Globus pallidus (tissue), 1 donor: ENCODE measurements at places on chromosomes 5 and 9.

DNA sequence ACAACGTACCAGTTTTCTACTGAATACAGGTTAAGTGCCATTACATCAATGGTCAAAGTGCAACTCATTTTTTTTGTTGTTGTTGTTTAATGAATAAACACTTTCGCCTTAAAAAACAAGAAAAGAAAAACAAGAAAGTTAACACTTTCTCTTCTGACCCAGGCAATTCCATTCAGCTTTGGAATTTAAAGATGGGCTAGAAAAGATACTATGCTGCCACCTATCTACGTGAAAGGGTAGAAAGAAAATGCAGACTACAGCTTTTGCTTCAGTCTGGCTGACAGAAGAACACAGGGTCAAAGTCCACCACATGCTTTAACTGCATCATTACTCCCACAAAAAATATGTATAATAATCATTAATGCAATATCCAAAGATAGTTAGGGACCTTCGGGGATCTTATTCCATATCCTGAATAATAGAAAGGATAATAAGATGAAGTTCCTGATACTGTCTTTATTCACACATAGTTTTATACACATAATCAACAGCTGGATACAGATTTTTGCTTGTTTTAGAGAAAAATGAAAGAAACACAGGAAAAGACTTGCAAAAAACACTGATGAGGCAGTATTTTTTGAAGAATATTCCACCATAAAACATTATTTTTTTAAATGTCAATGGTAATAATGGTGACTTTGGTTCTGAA lies 40.4 kb downstream of the ZDHHC21 start:
- peak; percentile 15 for DNase-seq

DNA sequence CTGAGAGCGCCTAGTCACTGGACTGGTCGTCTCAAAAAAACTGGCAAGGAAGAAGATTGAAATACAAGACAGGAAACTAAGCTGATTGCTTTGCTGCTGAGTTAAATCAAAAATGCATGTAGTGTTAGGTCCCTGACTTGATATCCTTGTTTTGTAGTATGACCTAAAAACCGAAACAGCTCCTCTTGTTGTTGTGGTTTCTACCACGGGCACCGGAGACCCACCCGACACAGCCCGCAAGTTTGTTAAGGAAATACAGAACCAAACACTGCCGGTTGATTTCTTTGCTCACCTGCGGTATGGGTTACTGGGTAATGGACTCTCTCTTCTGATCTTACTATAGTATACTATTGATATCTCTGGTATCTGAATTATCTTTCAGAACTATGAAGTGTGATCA lies 4.3 kb downstream of the MTRR start:
- no peak for DNase-seq

DNA sequence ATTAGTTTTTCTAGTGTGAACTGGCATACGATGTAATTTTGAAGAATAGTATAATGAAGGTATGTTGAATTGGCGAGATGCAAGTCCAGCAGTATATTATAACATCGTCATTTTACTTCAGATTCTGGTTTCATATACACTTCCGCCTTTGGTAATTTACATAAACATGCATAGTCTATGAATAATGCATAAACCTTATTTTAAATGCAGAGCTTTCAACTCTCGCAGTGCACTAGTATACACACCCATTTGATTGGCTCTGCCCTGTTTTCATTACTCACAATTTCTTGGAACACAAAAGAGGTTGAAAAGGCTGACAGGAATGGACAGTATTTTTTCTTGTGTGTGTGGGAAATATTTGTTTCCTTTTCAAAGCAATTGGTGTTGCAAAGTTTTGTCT lies 128.9 kb upstream of the CCNH start:
- peak; percentile 58 for DNase-seq

GRCh38 chr5:1182633-1183423 lies 18.6 kb upstream of the SLC6A19 start:
- peak; percentile 95 for DNase-seq

DNA sequence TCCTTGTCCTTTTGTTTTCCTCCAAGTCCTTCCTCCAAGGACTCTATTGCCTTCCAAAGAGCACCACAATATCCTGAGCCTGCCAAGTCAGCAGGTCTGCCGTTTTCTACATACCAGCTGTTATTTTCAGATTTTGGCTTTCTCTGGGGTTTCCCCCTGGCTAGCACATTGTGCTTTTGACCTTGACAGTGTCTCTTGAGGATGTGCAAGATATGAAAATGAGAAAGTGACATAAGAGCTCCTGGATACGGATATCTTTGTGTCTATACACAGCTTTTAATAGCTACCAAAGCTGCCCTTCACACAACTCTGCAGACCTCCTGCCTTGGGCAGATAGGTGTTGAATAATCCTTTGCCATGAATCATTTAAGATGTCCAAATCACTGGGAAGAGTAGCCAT lies 67.0 kb downstream of the HAPLN1 start:
- DNase-seq, result no peak

GRCh38 chr9:136956604-136957003 lies 4.5 kb downstream of the LCN12 start:
- DNase-seq, result no peak

DNA sequence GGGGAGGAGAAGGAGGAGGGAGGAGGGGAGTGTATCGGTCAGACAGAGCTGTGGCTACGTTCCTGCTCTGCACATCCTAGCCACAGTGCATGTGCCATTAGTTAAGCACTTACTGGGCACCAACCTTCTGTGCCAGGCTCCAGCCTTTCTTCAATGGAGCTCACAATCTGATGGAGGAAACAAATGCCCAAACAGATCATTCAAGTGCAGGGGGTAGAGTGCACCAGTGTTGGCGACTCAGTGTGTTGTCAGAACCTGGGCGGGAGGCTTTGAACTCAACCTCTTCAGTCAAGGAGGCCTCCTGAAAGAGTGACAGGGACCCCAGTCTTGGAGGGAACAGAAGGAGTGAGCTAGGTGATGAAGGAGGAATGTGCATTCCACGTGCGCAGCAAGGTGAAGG lies 51.9 kb upstream of the SHB start:
- DNase-seq, result no peak

- no peak for DNase-seq
These were observed 78.9 kb downstream of the PPP2R2B start for GRCh38 chr5:146799671-146800070.

GRCh38 chr5:89342106-89342876 lies 459.3 kb upstream of the MEF2C start:
- no peak for DNase-seq

DNA sequence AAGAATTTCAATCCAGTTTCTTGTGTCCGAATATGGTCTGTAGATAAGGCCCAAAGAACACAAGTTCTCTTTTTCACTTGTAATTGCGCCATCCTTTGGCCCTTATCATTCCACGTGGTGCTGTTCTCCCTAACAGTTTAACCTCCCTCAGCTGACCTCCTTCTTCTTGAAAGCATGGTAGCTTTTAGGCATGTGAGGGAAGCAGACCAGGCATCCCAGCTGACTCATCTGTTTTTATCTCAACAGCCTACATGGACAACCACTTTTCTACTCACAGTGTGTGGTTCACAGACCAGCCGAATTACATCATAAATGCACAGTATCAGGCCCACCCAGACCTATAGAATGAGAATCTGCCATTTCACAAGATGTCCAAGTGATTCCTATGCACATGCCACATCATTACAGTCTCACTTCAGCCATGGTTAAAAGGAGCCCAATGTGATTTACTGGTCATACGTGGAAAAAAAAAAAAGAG lies 26.9 kb upstream of the PLIN2 start:
- peak; percentile 20 for DNase-seq

DNA sequence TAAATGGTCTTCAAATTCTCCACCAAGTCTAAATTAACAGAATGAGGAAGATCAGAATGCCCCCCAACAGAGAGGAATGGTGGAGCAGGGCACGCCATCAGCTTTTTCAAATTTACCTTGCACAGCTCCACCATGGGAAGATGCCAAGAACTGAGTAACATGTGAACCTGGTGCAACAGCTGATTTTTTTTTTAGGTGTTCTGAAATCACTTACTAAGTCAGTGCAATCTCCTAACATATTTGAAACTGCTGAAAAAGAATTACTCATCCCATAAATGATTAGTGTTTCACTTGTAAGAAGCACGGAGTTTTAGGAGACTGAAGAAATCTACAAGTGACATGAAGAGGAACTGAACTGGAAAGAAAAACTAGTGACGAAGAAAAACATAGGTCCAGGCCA lies 5.1 kb downstream of the TMEM245 start:
- DNase-seq, result no peak

DNA sequence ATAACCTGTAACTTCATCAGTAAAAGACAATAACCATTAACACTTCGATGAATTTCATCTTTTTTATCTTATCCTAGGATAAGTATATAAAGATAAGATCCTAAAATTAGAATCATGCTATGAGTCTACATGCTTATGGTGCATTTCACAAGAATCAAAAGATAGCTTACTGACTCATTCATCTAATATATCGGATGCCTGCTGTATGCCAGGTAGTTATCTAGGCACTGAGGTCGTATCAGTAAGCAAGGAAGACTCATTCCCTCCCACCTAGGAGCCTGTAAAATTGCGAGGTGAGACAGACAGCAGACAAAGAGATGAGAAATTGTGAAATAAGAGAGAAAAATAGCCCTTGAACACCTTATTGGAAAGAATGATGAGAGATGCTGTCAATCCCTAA lies 240.6 kb upstream of the ADAMTSL1 start:
- DNase-seq, result no peak

DNA sequence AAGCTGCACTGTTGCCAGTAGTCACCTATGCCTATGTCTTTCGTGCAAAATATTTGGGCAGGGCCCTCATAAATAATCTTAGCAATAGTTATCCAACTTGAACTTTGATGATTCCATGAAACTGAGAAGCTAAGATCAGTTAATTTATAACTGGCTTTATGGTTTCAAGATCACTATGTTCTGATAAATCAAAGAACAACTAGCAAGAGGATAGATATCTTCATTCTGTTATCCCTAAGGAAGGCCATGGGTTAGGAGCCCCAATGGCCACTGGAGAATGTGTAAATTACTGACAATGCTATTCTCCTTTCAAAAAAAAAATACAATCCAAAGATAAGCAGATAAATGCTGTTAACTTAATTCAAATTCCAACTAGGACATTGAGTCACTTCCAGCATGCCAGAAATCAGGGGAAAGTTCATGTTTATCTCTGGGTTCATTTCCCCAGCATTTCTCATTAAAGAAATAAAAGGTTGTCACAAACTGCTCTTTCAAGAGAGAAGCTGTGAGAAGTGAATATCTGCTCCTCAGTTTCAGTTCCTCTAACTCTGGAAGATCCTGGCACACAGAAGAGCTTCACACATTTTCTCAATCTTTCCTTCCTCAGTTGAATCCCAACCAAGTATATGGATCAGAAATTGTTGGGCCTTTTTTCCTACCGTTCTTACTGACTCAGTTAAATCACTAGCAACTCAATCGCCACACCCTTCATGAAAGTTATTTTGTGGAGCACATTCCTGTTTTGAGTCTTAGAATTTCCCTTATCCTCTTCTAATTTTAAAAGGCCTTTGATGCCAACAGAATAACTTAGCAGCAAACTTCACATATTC lies 59.6 kb upstream of the SLC1A1 start:
- DNase-seq, result peak; percentile 11

- no peak for DNase-seq
These were observed 623 bp upstream of the TRIM36 start for GRCh38 chr5:115170134-115170928.

GRCh38 chr9:122322553-122322952 lies 48.3 kb upstream of the PTGS1 start:
- DNase-seq, result peak; percentile 17

GRCh38 chr5:32004404-32004803 lies 169.7 kb downstream of the GOLPH3 start:
- no peak for DNase-seq

DNA sequence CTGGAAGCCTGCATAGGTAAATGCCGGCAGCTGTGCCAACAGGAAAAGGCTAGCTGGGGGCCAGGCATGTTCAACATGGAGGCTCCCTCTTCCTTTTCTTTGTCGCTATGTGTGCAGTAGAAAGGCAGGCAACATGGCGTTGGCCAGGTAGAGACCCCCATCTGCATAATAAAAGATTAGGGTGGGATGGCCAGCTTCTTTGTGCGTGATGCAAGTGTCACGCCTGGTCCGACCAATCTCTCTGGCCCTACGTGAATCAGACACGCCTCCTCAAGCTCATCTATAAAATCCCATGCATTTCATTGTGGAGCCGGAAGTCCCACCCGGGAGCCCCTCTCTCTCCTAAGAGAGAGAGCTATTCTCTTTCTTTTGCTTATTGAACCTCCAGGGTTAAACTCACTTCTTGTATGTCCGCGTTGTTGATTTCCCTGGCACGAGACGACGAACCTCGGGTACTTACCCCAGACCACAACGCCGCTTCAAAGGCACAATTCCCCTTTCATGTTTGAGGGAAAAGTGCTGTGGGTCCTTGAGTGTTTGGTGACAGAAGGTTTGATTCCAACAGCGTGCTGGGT lies 25.0 kb upstream of the C5orf47 start:
- DNase-seq, result no peak

- no peak for DNase-seq
These were observed 7.2 kb upstream of the DDX41 start for GRCh38 chr5:177523711-177524538.

- DNase-seq, result no peak
These were observed 10.4 kb upstream of the CXCL14 start for GRCh38 chr5:135589152-135589551.

- DNase-seq, result no peak
These were observed 27.4 kb downstream of the PTPA start for GRCh38 chr9:129138476-129139232.

DNA sequence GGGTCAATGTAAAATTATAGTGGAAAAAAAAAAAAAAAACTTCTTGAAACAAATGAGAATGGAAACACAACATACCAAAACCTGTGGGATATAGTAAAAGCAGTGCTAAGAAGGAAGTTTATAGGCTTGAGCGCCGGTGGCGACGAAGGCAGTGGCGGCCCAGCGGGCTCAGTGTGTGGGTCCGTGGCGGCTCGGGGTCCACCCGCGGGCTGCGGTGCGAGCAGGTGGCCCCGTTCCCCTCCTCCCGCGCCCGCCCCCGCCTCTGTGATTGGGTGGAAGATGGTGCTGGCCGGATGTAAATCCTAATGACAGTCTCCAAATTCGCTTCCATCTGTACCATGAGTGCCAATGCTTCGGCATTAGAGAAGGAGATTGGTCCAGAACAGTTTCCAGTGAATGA lies 57.5 kb upstream of the TLX3 start:
- no peak for DNase-seq

- no peak for DNase-seq
These were observed 18.1 kb downstream of the ANKRD33B start for GRCh38 chr5:10581867-10582511.

DNA sequence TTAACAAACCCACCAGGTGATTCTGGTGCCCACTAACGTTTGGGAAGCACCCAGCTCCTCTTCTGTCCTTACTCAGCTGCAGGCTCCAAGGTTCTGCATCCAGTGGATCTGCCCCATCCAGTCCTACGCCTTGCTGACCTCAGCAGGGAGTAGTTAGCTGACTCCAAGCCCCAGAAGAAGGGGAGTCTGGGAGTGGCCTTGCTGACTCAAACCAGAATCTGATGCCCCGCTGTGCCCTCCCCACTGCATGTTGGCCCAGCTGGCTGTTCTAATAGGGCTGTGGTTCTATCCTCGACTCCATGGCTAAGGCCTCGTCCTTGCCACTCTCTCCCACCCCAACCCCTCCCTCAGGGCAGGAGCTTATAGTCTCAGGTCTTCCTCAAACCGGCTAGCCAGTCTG lies 136.3 kb downstream of the TTLL11 start:
- DNase-seq, result no peak

GRCh38 chr9:135478829-135479468 lies 633 bp upstream of the PPP1R26 start:
- peak; percentile 52 for DNase-seq
